Esophagus mucosa (tissue), 1 donor: ENCODE measurements at places on chromosomes 7 and 10. TPM values are rescaled to one million over a fixed set of nuclear protein-coding genes. Genes with fewer than 3 reads are reported as not detected.
A peak's percentile ranks its signal among the peaks of the same experiment; 100 is the strongest.

The SLC39A12 gene
- total RNA-seq: 0.08 TPM

The AFAP1L2 gene
- total RNA-seq: 22.8 TPM

The ADCY1 gene
- 0.40 TPM for total RNA-seq

The PUS7 gene
- 12.1 TPM for total RNA-seq

The CFAP46 gene
- 0.64 TPM for total RNA-seq

GRCh38 chr10:36220151-36220550, 578.1 kb upstream of the FZD8 start:
- ATAC-seq: no peak

GRCh38 chr10:92688927-92689662, 660 bp upstream of the HHEX start:
- ATAC-seq: peak; percentile 28

- ATAC-seq: no peak
These were observed 163.2 kb downstream of the TNS3 start for GRCh38 chr7:47418601-47419309.

GRCh38 chr7:3682028-3682710, 381.1 kb downstream of the SDK1 start:
- no peak for ATAC-seq

DNA sequence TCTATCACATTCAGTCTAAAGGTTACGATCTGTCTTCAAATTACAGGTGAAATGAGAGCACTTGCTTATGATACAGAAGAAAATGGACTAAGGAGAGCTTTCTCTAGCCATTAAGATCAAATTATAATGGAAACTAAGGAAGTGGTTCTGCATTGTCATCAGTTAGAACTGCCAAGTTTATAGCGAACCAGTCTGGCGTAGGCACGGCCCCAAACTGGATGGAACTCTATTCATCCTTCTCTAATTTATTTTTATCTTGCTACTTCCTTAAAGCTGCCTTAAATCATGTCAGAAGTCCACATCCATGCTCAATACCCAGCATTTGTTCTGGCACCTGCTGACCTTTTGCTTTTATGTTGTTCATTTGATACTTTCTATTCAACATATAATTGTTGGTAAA, 63.7 kb upstream of the APBB1IP start:
- ATAC-seq: no peak

DNA sequence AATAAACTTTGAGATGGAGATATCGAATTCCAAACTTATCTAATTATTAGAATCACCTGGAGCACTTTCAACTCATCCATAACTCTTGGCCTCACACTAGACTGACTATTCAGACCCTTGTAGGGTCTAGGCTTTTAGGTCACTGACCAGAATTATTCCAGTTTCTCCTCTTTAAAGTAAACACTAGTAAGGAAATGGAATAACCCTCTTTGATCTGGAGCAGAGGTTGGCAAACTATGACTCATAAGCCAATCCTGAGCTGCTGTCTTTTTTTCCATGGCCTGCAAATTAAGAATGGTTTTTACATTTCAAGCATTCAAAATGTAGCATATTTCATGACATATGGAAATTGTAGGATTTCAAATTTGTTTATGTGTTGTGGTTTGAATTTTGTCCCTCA, 1601.9 kb downstream of the REEP3 start:
- no peak for ATAC-seq

- ATAC-seq: no peak
These were observed 88.7 kb downstream of the IMMP2L start for GRCh38 chr7:111473449-111474198.

GRCh38 chr10:105963334-105963884, 1201.1 kb downstream of the SORCS1 start:
- peak; percentile 52 for ATAC-seq
